Activated CD4-positive, alpha-beta T cell treated with anti-CD3 and anti-CD28 coated beads for 36 hours (primary cell): ENCODE measurements at places on chromosomes 6 and 20.
A peak's percentile ranks its signal among the peaks of the same experiment; 100 is the strongest.

DNA sequence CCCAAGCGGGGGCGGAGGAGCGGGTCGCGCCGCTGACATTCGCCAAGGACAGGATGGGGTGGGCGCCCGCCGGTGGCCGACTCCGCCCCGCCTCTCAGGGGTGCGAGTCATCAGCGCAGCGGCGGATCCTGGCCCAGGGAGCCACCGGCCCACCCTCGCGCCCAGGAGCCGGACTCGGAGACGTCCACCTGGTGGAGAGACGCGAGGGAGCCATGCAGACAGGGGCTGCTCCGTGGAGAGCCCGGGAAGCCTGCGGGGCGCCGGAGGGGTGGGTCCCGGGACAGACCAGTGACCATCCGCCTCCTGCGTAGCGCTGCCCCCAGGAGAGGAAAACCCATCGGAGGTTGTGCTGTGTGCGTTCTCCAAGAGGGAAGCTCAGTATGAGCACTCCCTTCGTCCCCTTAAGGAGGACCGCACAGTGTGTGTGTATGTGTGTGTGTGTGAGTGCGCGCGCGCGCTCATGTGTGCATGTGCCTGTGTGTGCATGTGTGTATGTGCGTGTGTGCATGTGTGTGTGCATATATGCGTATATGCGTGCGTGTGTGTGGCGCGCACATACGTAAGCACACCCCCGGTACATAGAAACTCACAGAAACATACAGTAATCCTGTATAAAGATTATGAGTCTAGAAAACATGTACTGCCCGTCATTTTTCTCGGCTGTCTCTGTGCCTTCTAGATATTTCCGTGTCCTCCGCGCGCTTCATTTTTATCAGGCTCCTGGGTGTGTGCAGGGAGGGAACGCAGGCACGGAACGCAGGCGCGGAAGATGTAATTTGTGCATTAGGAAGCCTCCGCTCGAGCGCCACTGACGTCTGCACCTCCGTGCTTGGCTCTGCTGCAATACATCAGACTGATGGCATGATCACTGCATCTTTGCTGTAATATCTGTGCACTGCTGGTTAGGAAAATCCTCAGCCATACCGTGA lies 158.9 kb downstream of the TBXT start:
- DNase-seq: no peak

GRCh38 chr6:169167581-169168301 lies 85.9 kb downstream of the THBS2 start:
- DNase-seq: no peak

DNA sequence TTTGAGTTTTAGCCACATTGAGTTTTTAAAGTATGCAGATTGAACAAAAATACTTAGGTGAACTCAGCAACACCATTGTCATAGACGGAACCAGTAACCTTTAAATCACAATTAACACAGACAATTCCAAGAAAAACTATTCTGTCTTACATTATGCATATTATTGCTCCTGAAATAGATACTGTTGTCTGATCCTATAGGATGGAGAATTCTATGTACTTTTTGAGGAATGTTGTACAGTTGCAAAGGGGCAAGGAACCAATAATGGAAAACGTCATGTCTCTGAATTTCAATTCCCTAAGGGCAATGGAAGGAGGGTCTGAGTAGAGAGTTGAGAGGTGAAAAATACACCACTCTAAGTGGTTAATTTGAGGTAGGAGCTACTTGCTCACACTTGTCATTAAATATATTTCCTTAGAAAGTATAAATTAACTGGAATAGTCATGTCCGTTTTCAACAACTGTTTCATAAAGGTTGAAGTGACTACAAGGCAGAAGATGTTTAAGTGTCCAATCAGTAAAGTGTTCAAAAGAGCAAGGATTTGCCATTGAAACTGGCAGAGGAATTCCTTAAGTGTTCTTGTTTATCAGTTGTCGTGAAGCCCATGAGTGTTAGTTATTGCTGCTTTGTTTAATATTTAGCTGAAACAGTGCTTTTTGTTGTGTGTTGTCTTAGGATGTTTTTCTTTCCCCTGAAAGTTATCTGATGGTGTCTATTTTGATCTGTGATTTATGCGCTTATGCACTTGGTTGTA lies 1.3 kb downstream of the NKAIN2 start:
- no peak for DNase-seq

GRCh38 chr6:28693751-28694443 lies 168.2 kb downstream of the GPX5 start:
- no peak for DNase-seq

GRCh38 chr20:20553541-20553940 lies 158.9 kb downstream of the RALGAPA2 start:
- no peak for DNase-seq

DNA sequence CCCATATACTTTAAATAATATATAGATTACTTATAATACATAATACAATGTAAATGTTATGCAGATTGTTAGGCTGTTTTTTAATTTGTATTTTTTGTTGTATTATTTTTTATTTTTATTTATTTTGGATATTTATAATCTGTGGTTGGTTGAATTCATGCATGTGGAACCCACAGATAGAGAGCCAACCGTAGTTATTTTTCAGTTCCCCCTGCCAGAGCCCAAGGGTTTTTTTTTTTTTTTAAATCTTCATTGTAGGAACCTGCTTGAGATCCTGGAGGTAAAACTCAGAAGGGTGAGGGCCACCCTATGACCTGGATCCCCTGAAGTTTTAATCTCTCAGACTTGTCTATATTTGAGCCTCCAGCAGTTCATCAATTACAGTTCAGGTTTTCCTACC lies 133.2 kb downstream of the B3GAT2 start:
- no peak for DNase-seq

DNA sequence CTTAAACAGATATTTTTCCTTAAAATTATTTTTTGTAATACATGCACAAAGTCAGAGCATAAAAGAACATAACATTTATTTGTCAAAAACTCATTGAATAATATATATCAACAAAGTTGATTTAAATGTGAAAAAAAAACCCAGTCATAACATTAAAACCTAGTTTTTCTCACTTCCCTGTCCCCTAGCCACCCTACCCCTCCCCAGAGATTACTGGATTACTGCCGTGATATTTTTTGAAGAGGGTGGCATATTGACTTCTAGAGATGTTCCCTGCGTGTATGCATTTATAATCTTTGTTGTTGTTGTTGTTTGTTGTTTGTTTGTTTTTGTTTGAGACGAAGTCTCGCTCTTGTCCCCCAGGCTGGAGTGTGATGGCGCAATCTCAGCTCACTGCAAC lies 52.4 kb upstream of the ARMC2 start:
- DNase-seq: no peak

- no peak for DNase-seq
Observed at GRCh38 chr6:12335717-12336116, 45.6 kb downstream of the EDN1 start.

GRCh38 chr6:82144852-82145340 lies 102.6 kb downstream of the IBTK start:
- no peak for DNase-seq

GRCh38 chr6:72401865-72402264 lies 220.0 kb upstream of the KCNQ5 start:
- no peak for DNase-seq

- DNase-seq: peak; percentile 51
Observed at GRCh38 chr6:144065213-144065660, 30.1 kb downstream of the SF3B5 start.

- no peak for DNase-seq
Observed at GRCh38 chr20:44051661-44052000, 135.4 kb downstream of the JPH2 start.

GRCh38 chr20:17859002-17859615 lies 109.5 kb downstream of the SNX5 start:
- no peak for DNase-seq

- no peak for DNase-seq
Observed at GRCh38 chr6:38170666-38171355, 351.3 kb downstream of the ZFAND3 start.

DNA sequence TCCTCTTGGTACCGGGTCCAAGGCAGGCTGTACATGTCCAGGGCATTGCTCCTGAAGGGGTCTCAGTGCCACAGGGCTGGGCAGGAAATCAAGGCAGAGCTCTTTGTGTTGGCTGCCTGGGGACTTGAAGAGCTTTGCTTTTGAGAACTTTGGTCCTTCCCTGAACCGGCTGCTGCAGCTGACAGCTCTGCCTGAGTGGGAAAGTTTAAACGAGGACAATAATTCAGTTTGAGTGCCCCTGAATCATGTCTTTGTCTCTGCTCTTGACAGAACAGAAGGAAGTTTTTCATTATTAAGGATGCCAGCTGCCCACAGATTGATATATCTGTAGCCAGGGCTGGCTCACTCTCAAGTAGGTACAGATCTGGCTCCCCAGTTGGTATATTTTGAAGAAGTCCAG lies 56.1 kb downstream of the ANKRD6 start:
- DNase-seq: no peak

DNA sequence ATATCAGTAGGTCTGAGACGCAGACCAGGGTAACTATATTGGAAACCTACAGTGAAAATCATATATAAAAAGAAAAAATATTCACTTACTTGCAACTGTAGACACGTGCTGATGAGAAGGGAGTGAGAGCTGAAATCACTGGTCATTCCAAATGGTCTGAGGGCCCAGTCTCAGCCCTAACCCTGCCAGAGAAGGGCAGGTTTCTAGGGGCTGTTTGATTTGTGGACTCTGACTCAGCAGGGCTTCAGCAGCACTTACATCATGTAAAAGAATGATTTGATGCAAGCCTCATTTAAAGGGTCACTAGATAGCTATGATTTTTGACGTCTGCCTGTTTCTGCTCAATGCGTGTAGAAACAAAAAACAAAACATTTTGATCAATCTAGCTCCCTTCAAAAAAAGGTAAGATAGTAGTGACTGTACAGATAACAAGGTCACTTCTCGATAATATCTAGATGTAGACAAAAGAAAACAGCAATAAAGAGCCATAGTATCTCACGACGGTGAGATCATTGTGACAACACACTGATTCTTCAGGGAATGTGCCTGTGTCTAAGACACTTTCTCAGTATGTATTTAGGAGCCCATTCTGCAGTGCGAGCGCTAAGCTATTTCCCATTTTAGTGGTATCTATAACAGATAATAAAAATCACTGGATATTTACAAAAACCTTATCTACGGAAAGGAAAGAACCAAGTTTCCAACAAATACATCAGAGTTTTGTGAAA lies 307.2 kb downstream of the HIVEP2 start:
- no peak for DNase-seq

DNA sequence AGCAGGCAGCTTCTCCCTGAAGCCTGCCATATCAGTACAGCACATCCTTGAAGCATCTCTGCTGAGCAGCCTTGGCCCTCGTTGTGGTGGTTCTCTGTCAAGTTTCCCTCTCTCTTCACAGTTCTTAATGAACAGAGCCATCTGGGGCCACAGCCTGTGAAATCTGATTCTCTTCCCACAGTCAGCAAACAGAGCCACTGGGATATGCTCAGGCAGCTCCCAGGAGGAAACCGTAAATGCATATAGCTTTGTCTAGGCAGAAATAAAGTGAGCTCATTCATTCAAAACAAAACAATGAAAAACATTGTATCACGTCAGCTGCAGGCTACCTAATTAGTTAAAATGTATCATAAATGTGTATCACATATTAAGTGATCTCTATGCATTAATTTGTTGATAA lies 80.3 kb downstream of the TBC1D7 start:
- no peak for DNase-seq

GRCh38 chr6:6586671-6587526 lies 1.6 kb upstream of the LY86 start:
- peak; percentile 24 for DNase-seq

DNA sequence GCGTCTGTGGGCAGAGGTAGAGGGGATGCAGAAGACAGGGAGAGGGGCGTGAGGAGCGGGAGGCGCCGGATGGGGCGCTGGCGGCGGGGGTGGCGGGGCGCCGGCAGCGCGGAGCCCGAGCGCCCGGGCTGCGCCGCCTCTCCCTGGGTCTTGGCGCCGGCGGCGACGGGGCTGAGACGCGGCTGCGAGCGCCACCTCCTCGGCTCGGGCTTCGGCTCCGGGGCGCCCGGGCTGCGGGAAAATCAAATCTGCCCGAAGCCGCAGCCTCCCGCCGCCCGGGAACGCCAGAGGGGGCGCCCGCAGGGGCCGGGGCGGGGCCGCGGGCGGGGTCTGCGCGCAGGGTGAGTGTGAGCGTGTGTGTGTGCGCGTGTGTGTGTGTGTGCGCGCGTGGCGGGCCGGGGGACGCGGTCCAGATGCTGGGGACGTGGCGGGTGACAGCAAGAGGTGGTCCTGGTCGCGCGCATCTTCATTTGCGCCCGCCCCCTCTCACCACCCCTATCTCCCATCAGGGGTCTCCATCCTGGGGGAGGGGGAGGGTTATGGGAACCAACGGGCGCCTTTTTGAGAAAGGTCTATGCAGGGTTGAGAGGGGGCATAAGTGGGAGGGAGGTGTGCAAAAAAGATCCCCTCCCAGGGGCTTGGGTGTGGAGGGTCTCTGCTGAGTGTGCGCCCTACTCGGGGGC lies 646 bp upstream of the CPNE5 start:
- peak; percentile 65 for DNase-seq

- DNase-seq: peak; percentile 58
Observed at GRCh38 chr6:11368760-11369159, 136.3 kb upstream of the NEDD9 start.

- DNase-seq: peak; percentile 13
Observed at GRCh38 chr6:160348223-160349019, at the start of gene SLC22A3. Gene SLC22A3, plus strand, starts transcription at chr6:160348378. Its CDS starts 42 bp downstream, at chr6:160348420.

- DNase-seq: no peak
Observed at GRCh38 chr6:54598787-54599313, 247.7 kb upstream of the FAM83B start.

- no peak for DNase-seq
Observed at GRCh38 chr6:168415098-168415992, 25.6 kb upstream of the SMOC2 start.

- DNase-seq: peak; percentile 57
Observed at GRCh38 chr20:13430346-13431002, 208.3 kb downstream of the TASP1 start.

DNA sequence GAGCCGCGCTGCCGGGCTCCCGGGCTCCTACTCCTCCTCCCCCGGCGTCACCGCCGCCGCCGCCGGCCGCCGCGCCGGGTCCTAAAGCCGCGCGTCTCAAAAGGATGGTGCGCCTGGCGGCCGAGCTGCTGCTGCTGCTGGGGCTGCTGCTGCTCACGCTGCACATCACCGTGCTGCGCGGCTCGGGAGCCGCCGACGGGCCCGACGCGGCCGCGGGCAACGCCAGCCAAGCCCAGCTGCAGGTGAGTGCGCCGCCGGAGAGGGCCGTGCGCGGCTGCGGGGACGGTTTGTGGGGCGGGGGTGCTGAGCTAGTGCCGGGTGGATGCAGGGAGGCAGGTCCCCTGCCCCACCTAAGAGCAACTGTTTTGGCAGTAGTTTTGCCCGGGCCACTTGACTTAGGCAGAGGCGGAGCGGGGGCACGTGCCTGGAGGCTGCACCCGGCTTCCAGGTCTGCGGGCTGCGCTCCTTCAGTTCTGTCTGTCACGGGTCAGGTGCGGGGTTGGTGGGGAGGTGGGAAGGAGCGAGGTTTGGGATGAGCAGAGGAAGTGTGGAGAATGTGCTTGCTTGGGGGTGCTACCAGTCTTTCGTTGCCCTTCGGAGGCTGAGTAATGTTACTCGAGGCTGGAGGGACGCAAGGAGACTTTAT lies 722 bp downstream of the ISM1 start:
- peak; percentile 82 for DNase-seq

GRCh38 chr6:86856937-86857563 lies 80.3 kb upstream of the HTR1E start:
- peak; percentile 53 for DNase-seq
